Activated CD4-positive, alpha-beta T cell treated with anti-CD3 and anti-CD28 coated beads for 36 hours (primary cell): ENCODE measurements at places on chromosomes 16 and 17. TPM values are rescaled to one million over a fixed set of nuclear protein-coding genes. Genes with fewer than 3 reads are reported as not detected.

- peaks cover 28% of the 10 kb centered on the region for H3K4me1 ChIP-seq
- H3K27me3 ChIP-seq = no peaks in the 10 kb centered on the region
- DNase-seq = peak; percentile 76
- peaks cover 28% of the 10 kb centered on the region for H3K36me3 ChIP-seq
Measured at GRCh38 chr16:28202147-28202746, 9.5 kb downstream of the XPO6 start.

GRCh38 chr17:71505200-71505599 is 615.6 kb upstream of the SOX9 start:
- H3K4me3 ChIP-seq = no peak overlapping the region
- no peaks in the 10 kb centered on the region for H3K27me3 ChIP-seq
- no peak for DNase-seq

DNA sequence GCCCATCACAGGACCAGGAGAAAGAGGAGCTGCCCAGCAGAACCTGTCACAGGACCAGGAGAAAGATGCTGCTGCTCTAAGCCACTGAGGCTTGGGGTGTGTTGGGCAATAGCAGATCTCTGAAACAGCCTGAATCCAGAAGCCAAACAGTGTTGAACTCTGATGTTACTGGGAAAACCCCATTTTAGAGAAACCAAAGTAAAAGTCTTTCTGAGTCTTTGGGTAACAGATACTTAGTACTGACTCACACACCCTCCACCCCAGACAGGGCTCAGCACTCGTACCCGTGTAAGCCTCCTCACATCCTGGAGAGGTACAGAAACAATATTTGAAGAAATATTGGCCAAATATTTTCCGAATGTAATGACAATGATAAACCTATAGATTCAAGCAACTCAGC is 82.8 kb upstream of the GNG13 start:
- no peaks in the 10 kb centered on the region for H3K4me1 ChIP-seq
- no peak overlapping the region for H3K27ac ChIP-seq
- H3K4me3 ChIP-seq = no peak overlapping the region
- no peaks in the 10 kb centered on the region for H3K27me3 ChIP-seq
- no peaks in the 10 kb centered on the region for H3K36me3 ChIP-seq
- DNase-seq = peak; percentile 9

Gene GPR142
- total RNA-seq = not detected

Gene P2RX1
- 0.72 TPM for total RNA-seq
